ENCODE measurements at places on chromosomes 1 and 21. TPM values are rescaled to one million over a fixed set of nuclear protein-coding genes. Genes with fewer than 3 reads are reported as not detected.

GRCh38 chr1:982765-983436 lies 1.0 kb upstream of the PERM1 start:
- no peak overlapping the region for H3K27ac ChIP-seq
- H3K4me1 ChIP-seq, result no peaks in the 10 kb centered on the region
- no peak for DNase-seq
- H3K4me3 ChIP-seq, result no peak overlapping the region
- H3K36me3 ChIP-seq, result no peaks in the 10 kb centered on the region

DNA sequence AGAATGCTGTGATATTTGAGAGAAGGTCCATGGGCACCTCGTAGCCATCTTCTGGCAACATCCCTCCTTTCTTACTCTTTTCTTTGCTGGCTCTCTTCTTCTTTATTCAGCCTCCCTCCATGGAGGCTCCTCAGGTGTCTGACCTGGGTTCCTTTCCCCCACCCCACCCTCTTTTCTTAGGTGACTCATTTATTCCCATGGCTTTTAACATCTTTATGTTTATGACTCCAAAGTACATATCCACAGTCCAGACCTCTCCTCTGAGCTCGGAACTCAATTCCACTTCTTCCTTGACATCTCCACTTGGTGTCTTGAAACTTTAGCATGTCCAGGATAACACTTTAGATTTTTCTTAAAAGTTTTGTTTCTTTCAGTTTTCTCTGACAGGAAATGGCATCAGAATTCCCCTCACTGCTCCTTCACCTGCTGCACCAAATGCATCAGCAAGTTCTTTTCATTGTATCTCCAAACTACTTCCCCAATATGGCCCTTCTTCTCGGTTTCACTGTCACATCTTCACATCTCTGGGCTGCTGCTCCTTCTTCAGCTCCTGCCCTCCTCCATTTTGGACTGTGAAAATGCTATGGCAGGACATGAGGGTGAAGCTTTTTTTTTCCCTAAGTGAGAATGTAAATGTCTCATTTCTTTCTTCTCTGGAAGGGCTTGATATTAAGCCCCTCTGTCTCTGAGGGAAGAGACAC lies 95.9 kb downstream of the GIPC2 start:
- peaks cover 6% of the 10 kb centered on the region for H3K4me1 ChIP-seq
- H3K36me3 ChIP-seq, result no peaks in the 10 kb centered on the region
- DNase-seq, result no peak
- no peaks in the 10 kb centered on the region for H3K27me3 ChIP-seq
- H3K4me3 ChIP-seq, result no peak overlapping the region

DNA sequence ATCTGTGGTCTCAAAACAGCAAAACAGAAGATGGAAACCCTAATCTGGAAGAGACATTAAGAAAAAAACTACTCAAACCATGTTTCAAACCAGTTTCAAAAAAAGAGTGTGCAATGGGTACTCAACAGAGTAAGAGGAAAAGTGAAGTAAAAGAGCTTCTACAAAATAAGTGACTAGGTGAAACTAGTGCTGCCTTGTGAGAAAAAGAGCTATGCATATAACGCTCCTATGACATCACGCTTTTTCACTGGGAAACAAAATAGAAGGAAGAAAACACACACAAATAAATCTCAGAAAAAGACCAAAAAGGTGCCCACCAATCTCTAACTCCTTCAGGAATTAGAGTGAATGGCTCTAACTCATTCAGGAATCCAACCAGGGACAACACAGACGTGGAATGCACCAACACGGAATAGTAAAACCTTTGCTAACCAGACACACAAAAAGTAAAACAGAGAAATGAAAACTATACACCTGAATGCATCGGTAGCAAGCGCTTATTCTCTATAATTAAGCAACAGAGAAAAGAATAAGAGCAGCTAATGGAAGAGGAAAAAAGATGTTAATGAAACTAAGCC lies 1.3 kb downstream of the FOXJ3 start:
- DNase-seq, result no peak
- H3K4me3 ChIP-seq, result peak overlapping the region; percentile 58
- H3K4me1 ChIP-seq, result peaks cover 41% of the 10 kb centered on the region
- peak overlapping the region; percentile 71 for H3K27ac ChIP-seq

Gene LRRC38
- not detected for total RNA-seq

DNA sequence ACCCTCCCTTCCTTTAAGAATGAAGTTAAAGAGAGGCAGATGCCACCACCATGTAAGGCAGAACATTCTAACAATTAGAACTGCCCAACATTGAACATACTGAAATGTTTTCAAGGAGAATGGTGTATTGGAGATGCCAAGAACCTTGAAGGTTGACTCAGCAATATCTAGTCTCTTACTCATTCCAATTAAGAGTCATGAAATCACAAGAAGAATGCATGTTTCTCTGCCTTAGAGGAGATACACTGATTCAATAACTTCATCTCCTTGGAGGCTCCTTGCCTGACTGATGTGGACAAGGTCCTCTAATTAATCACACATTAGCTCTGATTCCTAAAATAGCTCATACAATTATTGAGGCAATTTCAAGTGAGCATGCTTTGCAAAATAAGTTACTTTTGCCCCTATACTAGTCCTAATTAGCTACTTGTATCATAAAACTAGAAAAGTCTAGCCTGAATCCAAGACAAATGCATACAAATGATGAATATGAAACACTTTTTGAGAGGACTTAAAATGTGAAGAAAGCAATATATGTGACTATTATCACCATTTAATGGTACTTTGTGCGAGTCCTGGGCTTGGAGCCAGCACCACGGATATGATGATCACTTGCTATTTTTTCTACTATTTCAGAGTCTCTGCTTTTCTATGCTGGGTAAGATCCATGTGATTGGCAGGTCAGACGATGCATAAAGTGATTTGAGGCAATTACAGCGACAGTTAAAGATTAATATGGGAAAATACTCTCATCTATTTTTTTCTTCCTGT lies 114.5 kb downstream of the DSCAM start:
- no peaks in the 10 kb centered on the region for H3K27me3 ChIP-seq
- no peak overlapping the region for H3K27ac ChIP-seq
- no peak for DNase-seq
- H3K36me3 ChIP-seq, result no peaks in the 10 kb centered on the region
- no peaks in the 10 kb centered on the region for H3K4me1 ChIP-seq
